ENCODE measurements at places on chromosomes 4 and X.

GRCh38 chrX:12162420-12162819 lies 24.1 kb downstream of the FRMPD4 start:
- no peak for DNase-seq

- DNase-seq: no peak
Measured at GRCh38 chrX:103376979-103377324, 614 bp downstream of the BEX3 start.

- no peak for DNase-seq
Measured at GRCh38 chr4:124307143-124307542, 405.4 kb downstream of the ANKRD50 start.

DNA sequence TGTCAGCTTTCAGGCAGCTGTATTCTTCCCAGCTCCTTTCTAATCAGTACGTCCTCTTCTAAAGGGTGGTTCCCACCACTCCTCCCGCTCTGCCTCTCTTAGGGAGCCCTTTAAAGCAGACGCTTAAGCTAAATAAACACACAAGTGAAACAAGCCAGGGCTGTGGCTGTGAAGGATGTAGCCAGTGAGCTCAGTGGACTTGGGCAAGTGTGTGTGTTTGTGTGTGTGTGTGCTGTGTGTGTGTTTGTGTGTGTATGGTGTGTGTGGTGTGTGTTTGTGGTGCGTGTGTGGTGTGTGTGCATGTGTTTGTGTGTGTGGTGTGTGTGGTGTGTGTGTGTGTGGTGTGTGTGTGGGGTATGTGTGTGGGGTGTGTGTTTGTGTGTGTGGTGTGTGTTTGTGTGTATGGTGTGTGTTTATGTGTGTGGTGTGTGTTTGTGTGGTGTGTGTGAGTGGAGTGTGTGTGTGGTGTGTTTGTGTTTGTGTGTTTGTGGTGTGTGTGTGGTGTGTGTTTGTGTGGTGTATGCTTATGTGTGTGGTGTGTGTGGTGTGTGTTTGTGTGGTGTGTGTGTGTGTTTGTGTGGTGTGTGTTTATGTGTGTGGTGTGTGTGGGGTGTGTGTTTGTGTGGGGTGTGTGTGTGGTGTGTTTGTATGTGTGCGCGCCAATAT lies 283.3 kb downstream of the PTTG2 start:
- DNase-seq: no peak

DNA sequence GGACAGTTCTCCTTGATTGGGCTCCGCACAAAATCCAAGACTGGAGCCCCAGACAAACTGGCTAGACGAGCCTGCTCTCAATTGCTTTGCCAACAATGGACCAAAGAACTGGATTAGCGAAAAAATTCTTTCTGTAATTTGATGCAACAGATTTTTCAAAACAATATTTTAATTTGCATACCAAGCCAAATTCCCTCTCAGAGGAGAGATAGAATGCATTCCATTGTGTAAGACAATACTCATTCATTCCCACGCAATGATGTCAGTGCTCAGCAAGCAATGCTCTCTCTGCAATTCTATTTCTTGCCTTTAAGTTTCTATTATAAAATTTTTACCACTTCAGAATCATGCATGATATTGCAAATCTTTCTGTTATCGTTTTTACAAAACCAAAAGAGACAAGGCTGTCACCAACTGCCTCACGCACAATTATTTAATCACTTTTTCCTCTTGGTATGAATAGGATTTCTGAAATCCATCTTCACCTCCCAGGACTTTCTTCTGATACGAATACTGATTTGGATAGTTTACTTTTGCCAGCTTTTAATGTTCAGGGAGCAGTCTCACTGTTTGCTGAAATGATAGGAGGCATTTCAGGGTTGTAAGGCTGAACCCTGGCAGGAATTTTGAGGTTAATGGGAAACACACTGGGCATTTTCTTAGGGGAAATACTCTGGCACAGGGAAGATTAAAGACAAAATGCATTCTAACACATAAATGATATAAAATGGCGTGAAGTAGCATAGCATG lies 46.1 kb upstream of the HCCS start:
- no peak for DNase-seq

DNA sequence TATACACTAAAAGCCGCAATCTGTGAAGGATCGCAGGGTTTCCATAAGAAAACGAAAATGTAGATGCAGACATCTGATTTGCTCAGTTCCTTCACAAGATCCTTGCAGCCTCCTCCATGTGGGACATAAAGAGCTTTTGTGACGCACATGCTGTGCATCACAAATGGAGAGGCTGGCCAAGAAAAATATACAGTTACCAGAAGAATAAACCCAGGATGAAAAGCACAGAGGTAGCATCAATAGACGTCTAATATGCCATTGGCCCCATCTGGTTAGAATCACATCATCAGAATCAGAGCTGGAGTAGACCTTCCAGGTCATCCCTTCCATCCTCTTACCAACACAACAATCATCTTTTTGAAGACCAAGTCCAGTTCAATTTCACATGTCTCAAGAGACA lies 517.4 kb downstream of the RAB28 start:
- no peak for DNase-seq

DNA sequence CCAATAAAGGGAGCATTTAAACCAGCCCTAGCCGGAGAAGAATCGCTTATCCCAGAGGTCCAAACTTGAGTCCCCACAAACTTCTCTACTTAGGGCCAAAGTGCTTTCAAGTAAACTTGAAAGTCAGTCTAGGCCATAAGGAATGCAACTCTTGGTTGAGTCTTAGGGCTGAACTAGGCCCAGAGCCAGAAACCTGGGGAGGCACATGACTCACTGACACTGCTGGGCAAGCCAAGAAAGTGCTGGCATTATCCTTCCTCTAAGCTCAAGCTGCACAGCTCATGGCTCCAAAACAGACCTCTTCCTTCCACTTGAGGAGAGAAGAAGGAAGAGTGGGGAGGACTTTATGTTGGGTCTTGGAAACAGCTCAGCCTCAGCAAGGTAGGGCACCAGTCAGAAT lies 1257.3 kb upstream of the DIAPH2 start:
- DNase-seq: no peak

DNA sequence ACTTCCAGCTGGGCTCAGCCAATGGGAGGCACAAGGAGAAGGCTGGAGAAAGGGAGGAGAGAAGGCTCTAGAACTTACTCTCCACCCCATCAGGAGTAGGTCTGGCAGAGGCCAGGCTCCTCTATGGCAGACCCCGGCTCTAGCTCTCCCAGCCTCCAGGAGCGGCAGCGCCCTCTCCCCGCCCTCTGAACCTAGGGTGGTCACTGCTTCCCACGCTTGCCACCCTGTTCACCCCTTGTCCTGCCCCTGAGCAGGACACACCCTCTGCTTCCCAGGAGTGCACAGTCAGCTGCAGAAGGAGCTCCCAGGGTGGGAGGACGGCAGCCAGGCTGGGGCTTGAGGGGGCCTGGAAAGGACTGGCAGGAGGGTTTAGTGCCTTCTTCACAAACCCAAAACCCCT lies 53.0 kb upstream of the CRMP1 start:
- DNase-seq: no peak

DNA sequence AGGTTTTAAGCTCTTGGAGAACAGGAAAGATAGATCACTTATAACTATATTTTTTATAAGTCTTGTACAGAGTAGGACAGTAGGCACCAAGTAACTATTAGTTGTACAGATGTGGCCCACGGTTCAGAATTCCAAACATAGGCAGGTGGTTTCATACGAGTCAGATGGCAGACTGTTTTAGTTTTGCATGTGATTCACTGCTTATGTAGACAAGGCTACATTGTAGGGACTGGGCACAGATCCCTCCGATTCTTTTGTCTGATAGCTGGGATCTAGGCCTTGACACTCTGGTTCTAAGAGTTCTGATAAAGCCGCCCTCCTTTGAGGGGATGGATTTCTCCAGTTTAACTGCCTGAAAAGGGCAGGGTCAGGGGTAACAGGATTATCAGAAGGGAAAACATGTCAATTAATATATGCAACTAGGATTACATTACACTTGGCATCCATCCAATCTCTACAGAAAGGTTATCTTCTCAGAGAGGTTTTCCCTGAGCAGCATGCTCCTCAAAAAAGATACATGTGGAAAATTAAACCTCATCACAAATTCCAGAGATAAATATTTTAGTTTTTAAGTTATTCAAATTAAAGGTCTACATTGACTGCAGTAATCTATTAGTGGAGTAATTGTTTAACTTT lies 87.8 kb downstream of the SPRY1 start:
- DNase-seq: no peak

- DNase-seq: no peak
Measured at GRCh38 chrX:3549411-3549911, 164.0 kb downstream of the PRKX start.

- DNase-seq: no peak
Measured at GRCh38 chr4:4402966-4403365, 16.1 kb downstream of the NSG1 start.
